Osteocyte (in vitro differentiated cells): ENCODE measurements at places on chromosomes 6 and 20. TPM values are rescaled to one million over a fixed set of nuclear protein-coding genes. Genes with fewer than 3 reads are reported as not detected.

DNA sequence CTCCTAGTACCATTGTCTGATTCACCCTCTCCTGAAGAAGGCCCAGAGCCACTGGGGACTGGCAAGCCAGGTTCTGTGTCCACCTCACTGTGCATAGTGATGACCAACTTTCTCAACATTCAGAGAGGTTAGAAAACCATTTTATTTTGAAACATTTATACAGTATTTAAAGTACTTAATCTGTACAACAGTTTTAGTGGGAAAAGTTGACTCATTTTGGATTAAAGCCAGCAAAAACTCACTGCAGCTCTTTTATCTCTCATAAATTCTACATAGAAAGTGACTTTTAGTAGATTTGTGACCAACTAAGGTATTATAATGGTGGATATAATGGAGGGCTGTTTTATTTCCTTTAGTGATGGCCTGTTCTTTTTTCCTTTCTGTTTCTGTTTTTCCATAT, 9.7 kb downstream of the TULP4 start:
- no peak for DNase-seq

GRCh38 chr20:13251904-13252297, 30.8 kb downstream of the ISM1 start:
- no peak for DNase-seq

GRCh38 chr6:169274781-169275180, 21.1 kb upstream of the THBS2 start:
- DNase-seq, result no peak

- DNase-seq, result no peak
Observed at GRCh38 chr6:6559994-6560570, 28.4 kb upstream of the LY86 start.

- no peak for DNase-seq
Observed at GRCh38 chr6:148578837-148579565, 167.8 kb upstream of the UST start.

GRCh38 chr6:117617210-117618035, 15.1 kb upstream of the GOPC start:
- DNase-seq, result no peak

- DNase-seq, result no peak
Observed at GRCh38 chr6:116476002-116476678, 15.0 kb downstream of the CALHM6 start.

Gene ELOVL4
- total RNA-seq, result 4.8 and 6.0 TPM in 2 replicates

Gene AFG1L
- total RNA-seq, result 7.3 and 9.5 TPM in 2 replicates

Gene GJA1
- total RNA-seq, result 283 and 286 TPM in 2 replicates

Gene FOXA2
- not detected in 2 replicates for total RNA-seq

Gene MCHR2
- total RNA-seq, result not detected in 2 replicates
